ENCODE measurements at places on chromosomes 11 and 22.

DNA sequence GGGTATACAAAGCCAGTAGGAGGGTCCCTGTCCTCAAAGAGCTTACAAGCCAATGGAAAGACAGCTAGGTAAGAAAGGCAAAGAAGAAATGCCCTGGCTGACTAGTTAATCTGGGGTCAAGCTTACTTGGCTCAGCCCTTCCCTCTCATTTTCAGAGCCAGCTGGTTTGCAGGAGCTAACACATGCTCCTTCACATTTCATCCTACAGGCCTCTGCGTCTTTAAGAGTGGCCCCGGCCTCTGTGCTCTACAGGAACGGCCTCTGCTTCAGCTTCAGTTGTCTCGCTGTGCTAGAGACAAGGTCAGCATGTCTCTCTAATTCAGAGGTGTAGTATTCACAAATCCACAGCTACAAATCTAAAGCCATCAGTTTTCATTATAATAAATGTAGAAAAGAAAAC is 15.2 kb downstream of the ALKBH8 start:
- no peak for DNase-seq

DNA sequence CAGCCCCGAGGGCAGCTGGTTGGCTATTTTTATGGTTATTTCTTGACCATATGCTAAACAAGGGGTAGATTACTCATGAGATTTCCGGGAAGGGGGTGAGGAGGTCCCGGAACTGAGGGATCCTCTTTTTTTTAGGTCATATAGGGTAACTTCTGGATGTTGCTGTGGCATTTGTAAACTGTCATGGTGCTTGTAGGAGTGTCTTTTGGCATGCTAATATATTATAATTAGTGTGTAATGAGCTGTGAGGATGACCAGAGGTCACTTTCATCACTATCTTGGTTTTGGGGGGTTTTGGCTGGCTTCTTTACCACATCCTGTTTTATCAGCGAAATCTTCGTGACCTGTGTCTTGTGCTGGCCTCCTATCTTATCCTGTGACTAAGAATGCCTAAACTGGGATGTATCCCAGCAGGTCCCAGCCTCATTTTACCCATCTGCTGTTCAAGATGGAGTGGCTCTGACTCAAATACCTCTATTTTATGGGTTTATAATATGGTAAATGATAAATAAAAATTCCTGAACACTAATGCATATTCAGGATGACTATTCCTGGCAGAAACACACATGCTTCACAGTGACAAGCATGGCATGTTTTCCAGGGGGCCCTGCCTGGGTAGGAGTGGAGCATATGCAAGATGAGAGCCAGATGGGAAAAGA is 11.2 kb downstream of the KREMEN1 start:
- DNase-seq, result no peak

DNA sequence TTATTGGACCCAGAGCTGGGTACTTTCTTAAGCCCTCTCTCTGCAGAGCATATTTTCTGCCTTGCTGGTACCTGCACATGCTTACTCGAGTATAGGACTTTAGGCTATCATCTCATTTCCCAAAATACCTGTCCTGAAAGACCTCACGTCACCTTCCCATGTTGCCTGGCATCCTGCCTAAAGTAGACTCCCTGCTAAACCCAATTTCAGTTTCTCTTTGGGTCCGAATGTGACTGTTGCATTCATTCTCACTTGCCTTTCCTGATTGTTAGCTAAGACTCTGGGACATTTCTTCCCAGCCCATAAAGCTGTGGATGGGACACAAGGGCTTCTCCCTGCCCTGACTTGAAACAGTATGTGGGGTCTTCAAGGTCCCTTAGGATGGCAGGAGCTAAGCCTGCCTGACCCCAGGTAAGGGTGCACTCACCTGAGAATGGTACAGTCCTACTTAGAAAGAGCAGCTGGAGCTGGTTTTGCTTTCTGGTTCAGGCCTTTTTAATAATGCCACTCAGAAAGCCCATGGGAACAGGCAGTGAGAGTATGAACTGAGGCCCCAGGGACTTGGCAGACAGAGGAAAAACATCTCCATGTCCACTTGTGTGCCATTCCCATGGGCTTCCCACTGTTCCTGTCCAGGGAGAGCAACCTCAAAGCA is 12.9 kb downstream of the OR51E2 start:
- DNase-seq, result no peak

DNA sequence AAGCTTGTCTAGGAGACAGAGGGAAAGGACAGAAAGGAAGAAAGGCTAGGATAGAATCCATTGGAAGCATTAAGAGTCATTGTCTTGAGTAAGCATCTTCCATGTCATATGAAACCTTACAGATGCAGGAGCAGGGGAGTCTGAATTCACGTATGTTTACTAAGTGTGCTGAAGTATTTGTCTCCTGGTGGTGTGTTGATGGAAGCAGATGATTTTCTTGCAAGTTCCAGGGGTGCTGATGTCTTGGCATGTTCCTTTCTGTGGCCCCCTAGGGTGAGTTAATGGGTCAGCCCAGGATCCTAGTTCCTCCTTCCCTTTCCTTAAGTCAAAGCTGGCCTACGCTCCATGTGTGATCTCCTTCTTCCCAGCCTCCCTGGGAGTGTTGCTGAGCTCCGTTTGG is 110.2 kb downstream of the TEAD1 start:
- no peak for DNase-seq

DNA sequence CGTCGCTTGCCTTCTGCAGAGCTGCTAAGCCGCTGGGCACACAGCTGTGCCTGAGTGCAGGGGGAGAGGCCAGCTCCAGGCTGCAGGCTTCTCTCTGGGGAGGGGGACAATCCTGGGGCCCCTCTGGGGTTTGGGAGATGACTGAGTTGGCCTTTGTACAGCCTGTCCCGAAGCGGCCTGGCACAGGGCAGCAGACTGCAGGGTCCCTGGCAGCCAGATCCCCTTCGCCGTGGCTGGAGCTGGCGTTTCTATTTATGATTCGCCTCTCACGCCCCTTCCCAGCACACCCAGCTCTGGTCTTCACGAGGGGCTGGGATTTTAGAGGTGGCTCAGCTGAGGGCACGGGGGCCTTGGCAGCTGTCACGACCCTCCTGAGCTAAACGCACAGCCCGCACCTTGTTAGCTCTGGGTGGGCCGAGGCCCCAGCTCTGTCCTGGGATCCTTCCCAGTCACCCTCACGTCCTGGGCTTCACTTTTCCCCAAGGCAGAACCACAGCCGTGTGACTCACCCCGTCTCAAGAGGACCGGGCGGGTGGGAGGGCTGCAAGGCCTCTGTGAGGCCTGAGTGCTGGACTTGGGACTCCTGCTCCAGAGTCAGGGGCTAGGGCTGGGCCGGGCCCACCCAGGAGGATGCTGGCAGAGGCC is 18.4 kb downstream of the OSBPL5 start:
- DNase-seq, result no peak

DNA sequence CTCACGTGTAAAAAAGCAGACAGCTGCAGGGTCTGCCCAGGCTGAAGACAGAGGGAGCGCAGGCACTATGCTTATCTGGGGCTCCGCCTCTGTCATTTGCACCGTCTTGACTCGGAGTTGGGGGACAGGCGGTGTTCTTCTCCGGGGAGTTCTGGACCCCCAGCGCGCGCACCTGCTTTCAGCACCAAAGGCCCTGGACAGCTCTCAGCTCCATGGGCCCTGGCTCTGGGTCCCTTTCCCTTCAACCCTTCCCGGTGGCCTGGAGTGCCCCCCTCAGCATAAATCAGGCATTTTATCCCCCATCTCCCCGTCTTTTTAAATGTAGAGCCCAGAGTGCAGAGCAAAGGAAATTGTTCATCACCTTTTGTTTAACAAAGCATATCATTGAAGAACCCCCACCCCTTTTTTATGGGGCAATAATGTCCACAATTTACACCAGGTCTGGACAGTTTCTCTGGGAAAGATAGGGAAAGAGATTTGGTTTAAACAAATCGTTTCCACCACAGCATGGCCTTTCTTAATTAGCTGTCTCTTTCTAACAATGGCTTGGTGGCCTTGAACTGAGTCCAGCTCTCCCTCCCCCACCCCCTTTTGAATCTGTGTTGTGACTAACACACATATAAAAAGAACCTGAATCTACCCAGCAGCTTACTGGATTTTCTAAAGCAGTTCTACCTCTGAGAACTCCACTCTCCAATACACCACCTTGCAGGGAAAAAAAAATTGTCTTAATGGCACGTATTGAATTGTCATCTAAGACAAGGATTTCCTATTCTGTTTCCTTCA is 1.7 kb downstream of the SEZ6L start:
- peak; percentile 1 for DNase-seq

DNA sequence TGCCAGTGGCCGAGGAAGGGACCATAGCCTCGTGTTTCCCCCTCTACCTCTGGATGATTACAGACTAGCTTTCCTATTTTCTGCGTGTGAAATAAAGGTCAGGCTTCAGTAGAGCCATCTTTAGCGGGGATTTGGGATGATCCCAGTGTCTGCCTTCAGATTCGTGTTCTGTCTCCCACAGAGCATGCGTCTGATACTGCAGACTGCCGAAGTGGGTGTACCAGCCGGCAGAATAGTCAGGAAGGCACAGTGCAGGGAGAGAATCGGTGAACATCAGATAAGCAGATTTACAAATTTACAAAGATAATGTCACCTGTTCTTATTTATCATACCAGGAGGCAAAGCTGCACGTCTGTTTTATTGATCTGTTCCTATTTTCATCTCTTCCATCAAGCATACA is 11.1 kb downstream of the CTTN start:
- DNase-seq, result no peak

GRCh38 chr11:76157891-76158290 is 48.4 kb downstream of the WNT11 start:
- no peak for DNase-seq

DNA sequence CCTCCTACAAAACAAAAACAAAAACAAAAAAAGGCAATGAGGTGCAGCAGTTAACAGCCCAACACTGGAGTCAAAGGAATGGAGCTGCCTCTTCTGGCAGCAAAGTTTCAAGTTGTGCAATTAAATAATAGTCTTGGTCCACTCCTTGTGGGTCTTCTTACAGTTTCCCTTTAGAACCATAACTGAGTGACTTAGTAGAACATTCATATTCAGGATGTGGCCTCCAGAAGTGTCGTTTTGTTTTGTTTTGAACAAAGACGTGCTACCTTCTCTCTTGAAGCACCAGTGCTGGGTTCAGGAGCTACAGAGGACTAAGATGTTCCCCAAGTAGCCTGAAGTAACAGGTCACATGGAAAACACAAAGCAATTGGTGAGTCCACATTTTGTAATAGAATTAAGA is 2.0 kb upstream of the JAML start:
- peak; percentile 70 for DNase-seq

GRCh38 chr11:62777389-62777788 is 6.2 kb downstream of the TAF6L start:
- no peak for DNase-seq

DNA sequence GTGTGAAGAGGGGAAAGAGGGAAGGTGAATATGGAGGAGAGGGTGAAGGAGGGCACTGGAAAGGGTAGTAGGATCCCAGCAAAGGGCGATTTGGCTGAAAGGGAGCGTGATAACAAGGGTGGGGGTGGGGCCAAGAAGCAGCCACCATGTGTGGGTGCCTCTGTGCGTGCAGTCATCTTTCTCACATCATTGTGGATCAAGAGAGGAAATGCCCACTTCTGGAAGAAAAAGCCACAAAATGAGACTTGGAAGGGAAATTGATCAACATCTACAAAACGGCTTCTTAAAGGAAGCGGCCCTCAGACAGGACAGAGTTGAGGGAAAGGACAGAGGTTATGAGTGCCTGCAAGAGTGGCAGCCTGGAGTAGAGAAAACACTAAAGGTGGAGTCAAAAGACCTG is 1.2 kb upstream of the CXCR5 start:
- DNase-seq, result peak; percentile 57

DNA sequence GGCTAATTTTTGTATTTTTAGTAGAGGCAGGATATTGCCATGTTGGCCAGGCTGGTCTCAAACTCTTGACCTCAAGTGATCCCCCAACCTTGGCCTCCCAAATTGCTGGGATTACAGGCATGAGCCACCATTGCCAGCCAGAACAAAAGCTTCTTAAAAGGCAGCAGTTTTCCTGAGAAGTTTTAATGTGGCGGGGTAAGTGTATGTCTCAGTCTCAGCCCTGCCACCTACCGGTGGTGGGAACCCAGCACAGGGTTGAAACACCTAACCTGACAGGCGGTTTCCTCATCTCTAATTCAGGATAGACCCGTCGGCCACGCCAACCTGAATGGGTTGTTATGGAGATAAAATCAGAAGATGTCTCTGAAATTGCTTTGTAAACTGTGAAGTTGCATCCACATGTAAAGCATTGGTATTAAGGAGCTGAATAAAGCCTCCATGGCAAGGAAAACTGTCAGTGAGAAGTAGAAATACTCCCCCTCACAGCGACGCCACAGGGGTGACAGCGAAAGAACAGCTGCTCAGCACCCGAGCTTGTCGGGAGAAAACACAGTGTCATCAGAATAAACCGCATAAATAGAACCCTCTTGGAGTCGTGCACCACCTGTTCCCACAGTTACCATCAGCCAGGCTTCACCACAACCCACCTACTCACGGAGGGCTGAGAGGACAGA is 165.9 kb upstream of the NCAM1 start:
- DNase-seq, result peak; percentile 41

DNA sequence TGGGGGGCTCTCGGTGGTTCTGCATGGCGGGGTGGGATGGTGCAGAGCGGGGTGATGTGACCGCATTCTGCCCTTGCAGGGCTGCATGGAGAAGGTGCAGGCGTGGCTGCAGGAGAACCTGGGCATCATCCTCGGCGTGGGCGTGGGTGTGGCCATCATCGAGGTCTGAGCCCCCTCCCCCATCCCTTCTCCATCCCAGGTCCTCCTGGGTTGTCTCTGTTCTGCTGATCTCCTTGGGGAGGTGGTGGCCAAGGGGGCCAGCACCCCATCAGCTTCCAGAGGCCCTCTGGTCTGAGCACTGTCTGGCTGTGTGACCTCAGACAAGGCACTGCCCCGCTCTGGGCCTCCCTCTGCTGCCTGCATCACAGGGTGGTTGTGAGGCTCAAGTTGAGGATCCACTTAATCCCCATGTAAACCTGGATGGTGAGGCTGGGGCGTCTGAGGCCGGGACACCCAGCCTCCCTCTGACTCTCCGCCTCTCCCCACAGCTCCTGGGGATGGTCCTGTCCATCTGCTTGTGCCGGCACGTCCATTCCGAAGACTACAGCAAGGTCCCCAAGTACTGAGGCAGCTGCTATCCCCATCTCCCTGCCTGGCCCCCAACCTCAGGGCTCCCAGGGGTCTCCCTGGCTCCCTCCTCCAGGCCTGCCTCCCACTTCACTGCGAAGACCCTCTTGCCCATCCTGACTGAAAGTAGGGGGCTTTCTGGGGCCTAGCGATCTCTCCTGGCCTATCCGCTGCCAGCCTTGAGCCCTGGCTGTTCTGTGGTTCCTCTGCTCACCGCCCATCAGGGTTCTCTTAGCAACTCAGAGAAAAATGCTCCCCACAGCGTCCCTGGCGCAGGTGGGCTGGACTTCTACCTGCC is 53.3 kb downstream of the CD82 start:
- DNase-seq, result no peak

- no peak for DNase-seq
These were observed 12.5 kb upstream of the CCDC117 start for GRCh38 chr22:28759861-28760560.

All from activated CD4-positive, alpha-beta T cell treated with anti-CD3 and anti-CD28 coated beads, Interleukin-2, Interleukin-6, amounts not matched to agents 100 ng/mL and 50 ng/mL, durations not matched to agents 16 hours and 8 hours (primary cell).